ENCODE measurements at places on chromosomes 3 and 15. TPM values are rescaled to one million over a fixed set of nuclear protein-coding genes. Genes with fewer than 3 reads are reported as not detected.

Gene SLC30A4
- 7.8 TPM for total RNA-seq

Gene KLHL6
- 15.4 TPM for total RNA-seq

Gene ROPN1
- not detected for total RNA-seq

Gene ECE2
- total RNA-seq, result 0.15 TPM

Gene MYO5C
- total RNA-seq, result 64.5 TPM

Gene OR5K2
- total RNA-seq, result not detected

Gene TNFAIP8L3
- 15.4 TPM for total RNA-seq

DNA sequence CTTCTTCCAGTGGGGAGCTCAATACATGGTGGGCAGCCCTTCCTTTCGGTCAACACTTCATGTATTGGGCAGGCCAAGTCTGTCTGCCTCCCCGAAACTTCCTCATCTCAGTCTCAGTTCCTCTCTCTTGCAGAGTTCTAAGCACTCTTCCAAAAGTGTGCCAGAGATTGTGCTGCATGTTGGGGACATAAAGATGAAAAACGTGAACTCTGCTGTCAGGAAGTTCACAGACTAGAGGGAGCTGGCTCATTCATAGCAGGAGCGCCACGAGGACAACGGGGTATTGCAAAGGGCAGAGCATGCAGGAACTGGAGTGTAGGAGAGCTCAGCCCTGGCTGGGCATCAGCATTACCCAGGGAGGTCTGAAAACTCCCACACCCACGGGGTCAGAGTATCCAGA lies 15.3 kb upstream of the EPHB3 start:
- DNase-seq, result no peak

DNA sequence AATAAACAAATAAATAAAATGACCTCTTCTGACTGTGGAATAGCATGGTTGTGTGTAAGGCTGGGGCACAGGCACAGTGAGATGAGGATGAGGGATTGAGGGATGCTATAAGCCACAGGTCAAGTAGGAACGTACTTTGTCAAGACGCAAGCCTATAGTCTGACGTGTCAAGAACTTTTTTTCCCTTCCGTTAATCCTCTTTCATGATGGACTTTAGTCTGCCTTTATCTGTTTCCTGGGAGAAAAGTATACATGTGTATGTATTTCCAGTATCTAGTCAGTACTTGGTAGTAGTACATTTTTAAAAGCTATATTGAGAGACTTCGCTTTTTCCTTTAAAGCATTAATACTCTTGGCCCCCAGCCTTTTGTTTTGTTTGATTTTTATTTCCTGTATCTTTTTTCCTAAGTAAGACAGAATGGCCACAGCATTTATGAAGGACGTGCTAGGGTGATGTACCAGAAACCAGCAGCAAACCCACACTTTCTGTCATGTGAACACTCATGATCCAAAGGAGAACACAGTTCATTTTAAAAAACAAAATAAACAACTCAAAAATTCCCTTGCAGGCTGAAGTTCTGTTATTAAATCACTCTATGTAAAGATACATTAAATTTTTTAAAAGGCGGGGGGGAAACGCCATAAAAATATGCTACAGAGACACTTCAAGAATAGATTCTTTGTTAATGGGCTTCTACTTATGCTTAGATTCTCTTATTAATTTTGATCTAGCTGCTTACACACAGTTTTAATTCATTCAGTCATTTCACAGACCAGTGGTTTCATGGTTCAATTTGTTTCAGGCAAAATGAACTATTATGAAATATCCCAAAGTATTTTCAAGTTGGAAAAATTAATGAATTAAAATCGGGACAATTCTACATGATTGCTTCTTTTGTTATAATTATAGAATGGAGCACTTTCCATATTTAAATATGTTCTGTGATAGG lies 114.7 kb downstream of the SNRK start:
- DNase-seq, result peak; percentile 86

DNA sequence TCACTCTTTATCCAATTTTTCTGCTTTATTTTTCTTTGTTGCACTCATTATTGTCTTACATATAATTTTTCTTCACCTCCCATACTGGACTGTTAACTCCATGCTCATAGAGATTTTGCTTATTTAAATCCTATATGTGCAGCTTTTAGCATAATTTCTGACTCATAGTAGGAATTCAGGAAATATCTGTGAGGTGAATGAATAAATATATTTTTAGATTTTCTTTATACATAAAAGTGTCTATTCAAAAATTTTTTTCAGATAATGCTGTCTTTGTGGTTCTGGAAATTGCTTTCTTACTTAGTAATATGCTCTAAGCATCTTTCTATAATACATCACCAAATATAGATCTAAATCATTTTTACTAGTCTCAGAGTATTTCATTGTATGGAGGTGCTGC lies 191.8 kb upstream of the SUCLG2 start:
- DNase-seq, result no peak

GRCh38 chr3:155512175-155512866 lies 218.8 kb upstream of the STRIT1 start:
- no peak for DNase-seq

DNA sequence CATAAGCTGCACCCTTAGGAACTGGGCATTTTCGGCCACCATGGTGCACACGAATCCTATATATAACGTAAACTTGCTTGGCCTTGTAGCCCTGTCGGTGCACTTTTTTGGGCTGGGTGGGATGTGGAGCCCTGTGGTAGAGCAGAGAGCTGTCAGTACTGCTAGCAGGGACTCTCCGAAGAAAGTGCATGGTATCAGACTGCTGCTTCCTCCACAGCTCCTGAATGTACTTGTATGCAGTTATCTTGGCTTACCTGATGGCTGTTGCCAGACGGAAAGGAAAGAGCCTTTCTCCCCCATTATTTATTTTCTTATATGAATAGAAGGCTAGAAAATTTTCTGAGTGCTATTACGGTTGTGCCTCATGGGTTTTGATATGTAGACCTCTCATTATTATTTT lies 8.4 kb downstream of the GALK2 start:
- no peak for DNase-seq

DNA sequence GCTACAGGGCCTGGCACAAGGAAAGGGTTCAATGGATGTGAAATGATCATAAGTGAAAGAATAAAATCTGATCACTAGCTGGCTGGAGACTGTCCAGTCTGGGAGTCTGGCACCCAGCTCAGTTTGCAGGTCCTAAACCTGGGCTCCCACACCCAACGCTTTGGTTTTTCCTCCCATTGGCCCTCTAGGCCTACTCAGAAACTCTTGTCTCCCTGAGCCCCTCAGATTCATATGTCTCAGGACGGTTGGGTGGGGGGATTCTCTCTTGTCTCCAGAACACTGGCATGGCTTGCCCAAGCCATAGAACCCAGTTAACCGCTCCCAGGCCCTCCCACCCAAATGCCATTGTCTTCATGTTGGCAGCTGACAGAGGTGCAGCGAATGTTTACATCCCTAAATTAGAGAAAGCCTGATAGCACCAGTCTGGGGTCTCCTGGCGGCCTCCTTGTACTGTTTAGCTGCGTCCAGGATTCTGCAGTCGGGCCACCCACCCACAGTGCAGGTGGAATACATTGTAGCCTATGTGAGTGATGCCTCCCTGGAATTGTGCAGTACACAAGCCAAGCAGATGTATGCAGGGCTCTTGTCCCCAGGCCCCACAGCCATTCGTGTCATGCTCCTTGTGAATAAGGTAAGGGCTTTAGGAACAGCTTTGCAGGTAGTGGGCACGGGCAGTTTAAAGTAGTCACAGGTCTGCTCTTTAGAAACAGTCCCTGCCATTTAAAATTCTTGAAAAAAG lies 266.3 kb downstream of the XXYLT1 start:
- no peak for DNase-seq

GRCh38 chr3:110246796-110247376 lies 824.7 kb upstream of the NECTIN3 start:
- DNase-seq, result no peak

GRCh38 chr15:49734831-49735508 lies 114.1 kb downstream of the DTWD1 start:
- no peak for DNase-seq

DNA sequence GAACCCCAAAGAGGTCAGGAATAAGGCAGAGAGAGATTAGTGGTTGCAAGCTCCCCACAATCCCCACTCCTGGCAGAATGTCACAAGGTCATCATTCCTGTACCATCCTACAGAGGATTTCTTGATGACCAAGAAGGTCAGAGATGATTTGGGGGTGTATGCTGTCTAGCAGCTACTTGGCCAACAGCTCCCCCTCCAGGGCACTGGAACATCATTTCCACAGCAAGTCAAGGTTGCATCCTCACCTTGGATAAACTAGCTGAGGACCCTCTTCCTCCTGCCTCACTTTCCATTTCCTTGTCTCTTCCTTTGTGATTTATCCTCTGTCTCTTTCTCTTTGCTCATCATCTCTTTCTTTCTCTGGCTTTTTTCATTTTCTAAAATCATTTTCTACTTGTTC lies 106.3 kb downstream of the PROS1 start:
- DNase-seq, result no peak

DNA sequence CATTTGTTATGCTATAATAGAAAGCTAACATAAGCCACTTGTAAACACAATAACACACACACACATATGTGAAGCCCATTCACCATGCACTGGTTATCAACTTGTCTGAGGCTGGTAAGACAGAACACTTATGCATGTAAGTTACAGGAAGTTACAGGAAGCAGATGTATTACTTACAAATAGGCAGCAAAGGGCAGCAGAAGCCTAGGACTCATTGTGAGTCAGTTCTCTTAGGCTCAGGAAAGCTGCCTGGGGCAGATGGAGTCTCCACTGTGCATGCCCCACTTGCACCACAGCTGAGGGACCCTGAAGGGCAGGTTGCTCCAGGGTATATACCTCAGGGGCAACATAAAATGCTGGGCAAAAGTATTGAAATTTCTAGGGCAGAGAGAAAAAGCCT lies 748.8 kb upstream of the CCDC54 start:
- no peak for DNase-seq

DNA sequence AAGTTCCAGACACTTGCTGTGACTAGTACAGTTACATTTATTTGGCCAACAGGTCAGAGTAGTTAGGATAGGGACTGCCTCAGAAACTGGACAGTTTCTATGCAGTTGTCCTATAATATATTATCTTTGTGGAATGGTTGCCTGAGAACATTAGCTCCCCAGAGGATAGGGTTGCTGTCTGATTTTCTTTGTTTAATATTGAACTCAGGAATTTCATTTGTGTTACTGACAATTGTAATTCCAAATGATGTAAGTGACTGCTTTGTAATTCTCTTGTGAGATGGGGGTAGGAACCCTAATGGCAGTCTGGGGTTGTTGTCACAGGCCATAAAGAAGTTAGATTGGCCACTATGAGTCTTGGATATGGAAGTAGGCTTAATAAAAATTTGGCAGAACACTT lies 2.2 kb downstream of the NXPE3 start:
- peak; percentile 6 for DNase-seq
